CD4-positive, alpha-beta T cell treated with Interleukin-15 for 1 hour (primary cell): ENCODE measurements at places on chromosomes 12 and 14.

DNA sequence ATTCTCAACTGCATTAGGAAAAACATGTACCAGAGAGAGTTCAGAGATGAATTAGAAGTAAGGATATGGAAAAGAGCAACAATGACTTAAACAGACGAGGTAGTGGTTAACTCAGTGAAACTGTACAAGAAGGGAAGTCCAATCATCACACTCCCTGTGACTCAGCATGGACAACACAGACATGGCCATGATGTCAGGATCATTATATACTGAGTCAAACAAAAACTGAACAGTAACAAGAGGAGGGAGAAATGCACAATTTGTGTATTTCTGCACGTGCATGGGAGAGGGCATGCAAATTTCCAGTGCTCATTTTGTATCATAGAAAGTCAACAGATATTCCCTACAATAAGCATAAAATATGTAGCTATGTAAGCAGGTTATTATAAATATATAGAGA lies 1037.8 kb downstream of the BCL11B start:
- DNase-seq = no peak

DNA sequence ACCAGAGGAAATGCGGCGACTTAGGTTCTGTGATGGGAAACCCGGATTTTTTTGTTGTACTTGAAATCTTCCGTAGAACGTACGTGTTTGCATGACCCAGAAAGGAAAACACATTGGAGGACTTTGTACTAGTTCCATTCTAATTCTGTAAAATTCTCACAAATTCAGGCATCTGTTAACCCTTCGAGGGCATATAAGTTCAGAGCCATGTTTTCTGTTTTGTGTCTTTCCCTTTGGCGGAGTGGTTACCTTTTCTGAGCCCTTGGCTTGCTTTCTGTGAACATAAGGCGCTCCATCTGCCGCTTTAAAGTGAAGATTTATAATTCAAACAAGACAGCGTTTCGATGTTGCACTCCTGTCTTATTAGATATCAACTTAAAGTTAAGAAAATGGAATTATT lies 34.2 kb downstream of the BICD1 start:
- no peak for DNase-seq

GRCh38 chr14:68809524-68809923 lies 16.7 kb upstream of the ZFP36L1 start:
- no peak for DNase-seq

DNA sequence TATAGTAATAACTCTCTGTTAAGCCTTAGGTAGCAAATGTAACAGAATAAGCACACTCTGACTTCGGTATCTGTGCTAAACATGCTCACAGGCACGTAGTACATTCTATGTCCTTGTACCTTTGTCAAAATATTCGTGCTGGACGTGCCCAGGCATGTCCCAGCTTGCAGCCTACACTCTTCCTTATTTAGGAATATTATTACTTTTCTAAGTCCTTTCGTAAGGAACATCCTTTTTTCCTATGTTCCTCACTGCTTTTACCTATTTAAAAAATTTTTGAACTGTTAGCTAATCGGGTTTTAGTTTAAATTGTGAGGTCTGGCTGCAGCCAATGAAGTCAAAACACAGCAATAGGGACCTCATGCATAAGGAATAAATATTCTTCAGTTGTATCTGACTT lies 24.1 kb upstream of the UBC start:
- no peak for DNase-seq

GRCh38 chr14:69776875-69777453 lies 10.0 kb downstream of the SRSF5 start:
- no peak for DNase-seq

DNA sequence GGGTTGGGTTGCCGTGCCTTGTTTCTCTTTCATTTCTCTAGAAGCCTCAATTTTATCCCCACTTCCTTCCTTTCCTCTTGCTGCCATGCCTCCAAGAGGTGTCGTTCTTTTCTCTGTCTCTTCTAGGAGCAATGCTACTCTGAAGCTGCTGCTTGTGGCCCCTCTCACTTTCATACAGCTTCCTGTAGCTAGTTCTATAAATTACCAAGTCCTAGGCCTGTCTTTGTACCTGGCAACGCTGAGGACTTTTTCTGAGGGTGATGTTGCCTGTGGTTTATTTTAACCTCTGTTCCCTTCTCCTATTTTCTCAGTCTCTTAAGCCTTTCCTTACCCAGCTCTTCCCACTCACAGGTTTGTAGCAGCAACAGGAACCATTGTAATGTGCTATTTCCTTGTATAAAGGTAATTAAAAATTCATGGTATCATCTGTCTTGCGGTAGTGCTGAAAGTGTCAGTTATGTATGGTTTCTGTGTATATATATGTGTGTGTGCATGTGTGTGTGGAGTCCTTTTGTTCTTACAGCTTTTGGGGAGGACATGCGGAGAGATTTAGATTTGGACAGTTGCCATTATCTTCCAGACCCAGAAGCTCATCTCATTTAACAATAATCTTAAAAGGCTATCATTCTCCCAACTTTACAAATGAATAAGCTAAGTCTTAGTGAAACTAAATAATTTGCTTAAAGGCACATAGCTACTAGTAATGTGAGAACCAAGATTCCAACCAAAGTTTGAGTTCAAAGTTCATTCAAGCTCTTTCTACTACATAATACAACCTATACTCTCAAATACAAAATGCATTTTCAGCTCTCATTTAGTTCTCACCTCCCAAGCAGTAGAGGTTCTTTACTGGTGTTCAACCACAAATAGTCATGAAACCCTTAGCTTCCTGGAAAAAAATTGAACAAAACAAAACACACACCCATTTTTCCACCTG lies 43.8 kb downstream of the DDHD1 start:
- peak; percentile 28 for DNase-seq

- DNase-seq = no peak
Measured at GRCh38 chr14:101368629-101369028, 192.7 kb upstream of the DIO3 start.

- DNase-seq = peak; percentile 62
Measured at GRCh38 chr14:92613008-92613658, 99.6 kb downstream of the RIN3 start.
